Inflammatory macrophage treated with lipopolysaccharide for 1 hour (primary cell): ENCODE measurements at places on chromosomes 6 and 20.

- DNase-seq: no peak
Observed at GRCh38 chr6:13278991-13279390, 49.3 kb downstream of the TBC1D7 start.

DNA sequence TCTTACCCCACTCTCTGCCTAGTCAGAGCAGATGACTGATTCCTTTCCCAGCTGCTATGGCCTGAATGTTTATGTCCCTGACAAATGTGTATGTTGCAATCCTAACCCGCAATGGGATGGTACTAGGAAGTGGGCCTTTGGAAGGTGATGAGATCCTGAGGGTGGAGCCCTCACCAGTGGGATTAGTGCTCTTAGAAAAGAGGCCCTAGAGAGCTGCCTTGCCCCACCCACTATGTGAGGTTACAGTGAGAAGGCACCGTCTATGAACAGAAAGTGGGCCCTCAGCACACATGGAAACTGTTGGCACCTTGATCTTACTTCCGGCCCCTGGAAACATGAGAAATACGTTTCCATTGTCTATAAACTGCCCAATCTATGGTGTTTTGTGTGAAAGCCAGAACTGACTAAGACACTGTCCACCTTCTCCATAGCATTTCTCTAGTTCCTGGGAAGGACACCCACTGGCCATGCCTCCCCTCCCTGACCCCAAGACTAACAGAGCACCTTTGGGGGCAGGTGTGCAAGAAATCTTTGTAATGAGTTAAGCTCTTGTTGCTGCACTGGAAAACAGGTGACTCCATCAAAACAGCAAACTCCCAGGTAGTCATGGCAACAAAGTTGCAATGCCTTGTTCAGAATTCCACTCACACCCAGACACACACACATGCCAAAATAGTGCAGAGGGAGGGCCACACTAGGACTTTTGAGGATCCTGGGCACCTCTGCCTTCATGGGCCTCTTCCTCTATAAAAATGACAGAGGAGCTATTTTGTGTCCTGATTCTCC is 16.2 kb downstream of the GABRR2 start:
- DNase-seq: no peak

DNA sequence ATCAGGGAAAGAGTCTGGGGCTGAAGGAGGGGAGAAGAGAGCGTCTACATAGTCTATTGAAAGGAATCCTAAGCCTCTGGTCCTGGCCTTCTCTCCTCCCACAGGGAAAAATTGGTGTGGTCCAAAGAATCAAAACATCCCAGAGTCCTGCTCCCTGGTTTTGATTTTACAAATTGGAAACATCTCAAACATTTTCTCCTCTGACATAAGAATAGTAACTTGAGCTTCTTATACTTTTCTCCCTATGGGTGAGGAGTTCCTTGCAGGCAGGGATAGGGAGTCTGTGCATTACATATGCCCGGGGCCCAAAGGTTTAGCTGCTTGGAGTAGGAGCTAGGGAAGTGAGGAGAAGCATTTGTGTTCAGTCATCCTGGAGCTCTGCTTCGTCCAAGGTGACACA is 120.0 kb upstream of the GGTLC1 start:
- DNase-seq: no peak

DNA sequence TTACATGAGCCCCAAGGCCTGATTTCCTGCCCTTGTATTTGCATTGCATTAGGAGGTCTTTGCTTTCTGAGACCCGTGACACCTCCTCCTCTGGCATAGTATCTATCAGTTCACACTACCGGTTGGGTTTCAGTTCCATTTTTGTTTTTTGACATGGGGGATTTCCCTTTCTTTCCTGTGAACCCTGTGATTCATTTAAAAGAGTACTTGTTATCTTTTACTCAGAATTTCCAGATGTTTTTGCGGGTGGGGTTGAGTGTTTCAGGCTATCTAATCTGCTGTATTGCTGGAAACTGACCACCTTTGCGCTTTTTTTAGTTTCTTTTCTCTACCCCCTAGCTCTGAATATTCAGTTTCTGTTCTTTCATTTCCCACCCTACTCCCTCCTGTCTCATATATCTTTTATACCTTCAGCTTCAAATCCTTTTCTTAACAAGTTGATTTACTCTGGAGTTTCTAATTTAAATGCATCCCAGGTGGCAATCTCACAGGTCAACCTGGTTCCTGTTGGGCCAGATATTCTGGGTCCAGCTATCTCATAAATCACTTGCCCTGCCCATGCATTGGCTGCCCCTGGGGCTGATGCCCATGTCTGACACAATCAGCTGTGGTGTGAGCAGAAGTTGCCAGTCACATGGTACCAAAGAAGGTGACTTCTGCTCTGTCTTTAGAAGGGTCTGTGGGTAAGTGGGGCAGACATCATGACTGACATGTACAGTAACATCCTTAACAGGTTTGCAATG is 14.3 kb upstream of the NCOA3 start:
- DNase-seq: peak; percentile 84

DNA sequence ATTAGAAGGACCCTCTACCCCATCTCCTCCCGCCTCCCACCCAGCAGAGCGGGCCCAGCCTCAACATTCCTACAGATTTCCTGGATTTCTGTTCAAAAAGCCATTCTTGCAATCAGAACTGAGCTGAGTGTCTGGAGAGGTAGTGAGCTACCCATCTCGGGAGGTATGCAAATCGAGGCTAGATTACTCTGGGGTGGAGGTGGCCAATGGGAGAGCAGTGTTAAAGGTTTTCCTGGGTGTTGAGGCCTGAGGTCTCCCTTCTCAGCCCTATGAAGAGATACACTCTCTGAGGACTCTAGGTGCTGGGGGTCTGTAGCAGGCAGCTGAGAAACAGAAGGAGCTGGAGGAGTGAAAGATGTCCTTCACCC is 57.0 kb downstream of the CD40 start:
- no peak for DNase-seq

GRCh38 chr20:50305636-50306477 is 115.2 kb downstream of the CEBPB start:
- no peak for DNase-seq

- DNase-seq: no peak
Observed at GRCh38 chr20:4040283-4041179, 25.2 kb upstream of the RNF24 start.

GRCh38 chr6:43887340-43887858 is 117.4 kb downstream of the VEGFA start:
- DNase-seq: no peak

DNA sequence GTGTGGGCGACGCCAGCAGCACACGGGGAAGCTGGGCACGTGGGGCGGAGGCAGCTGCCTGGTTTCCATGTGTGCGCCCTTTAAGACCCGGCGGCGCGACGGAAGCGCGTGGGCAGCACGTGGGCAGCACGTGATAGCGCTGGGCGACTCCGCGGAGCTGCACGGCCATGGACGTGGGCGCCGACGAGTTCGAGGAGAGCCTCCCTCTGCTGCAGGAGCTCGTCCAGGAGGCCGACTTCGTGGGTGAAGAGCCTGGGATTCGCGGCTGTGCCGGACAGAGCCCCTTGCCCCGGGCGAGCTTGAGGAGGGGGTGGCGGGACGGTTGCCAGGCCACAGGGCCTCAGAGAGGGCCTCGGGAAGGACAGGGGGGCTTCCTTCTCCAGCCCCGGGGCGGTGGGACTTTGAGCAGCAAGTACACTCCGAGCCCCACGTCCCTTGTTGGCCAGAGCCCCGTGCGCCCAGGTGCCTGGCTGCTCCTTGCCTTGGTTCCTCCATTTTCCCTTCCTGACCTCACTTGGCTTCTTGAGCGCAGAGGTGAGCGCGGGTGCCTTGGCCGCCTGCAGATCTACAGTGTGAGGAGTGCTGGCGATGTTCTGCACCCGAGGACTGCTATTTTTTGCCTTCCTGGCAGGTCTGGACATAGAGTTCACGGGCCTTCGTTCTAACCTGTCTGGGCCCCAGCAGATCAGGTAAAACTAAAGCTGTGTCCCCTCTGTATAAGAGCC is at the start of gene PNLDC1:
TSS of gene PNLDC1 (plus strand) at position 136 of the 725 bp plus-strand sequence. CDS start at position 168, 32 bp downstream.
- no peak for DNase-seq

GRCh38 chr6:20885076-20885475 is 350.8 kb downstream of the CDKAL1 start:
- no peak for DNase-seq

DNA sequence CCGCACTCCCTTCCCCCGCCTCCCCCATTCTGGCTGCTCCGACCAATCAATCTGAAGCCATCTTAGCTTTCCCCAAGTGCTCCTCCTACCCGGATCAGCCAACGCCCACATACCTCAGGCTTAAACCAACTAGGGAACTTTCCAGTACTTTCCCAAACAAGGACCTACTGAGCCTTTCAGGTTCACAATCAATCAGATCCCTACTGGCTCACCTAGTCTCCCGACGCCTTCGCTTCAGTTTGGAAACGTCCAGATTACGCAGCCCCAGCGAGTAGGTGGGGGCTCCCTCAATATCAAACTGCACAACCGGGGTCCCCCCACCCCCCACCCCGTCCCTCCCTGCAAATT is 432 bp downstream of the HSPA1L start:
- DNase-seq: peak; percentile 100

DNA sequence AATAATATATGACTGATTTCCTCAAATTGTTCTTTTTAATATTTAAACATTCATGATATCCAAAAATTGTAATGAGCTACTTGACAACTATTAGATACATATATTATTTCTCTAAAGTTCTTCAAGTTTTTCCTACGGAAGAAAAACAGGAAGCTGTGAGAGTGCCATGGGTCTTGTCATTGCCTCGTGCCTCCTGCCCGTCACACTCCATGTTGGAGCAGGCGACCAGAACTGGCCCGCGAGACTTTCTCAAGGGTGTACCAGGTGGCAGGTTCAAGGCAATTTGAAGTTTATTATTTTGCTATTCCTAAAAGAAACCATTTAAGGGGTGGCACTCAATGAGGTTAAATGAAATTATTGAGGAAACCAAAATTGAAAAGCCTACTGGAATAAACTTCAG is 337.2 kb downstream of the HACE1 start:
- peak; percentile 21 for DNase-seq

DNA sequence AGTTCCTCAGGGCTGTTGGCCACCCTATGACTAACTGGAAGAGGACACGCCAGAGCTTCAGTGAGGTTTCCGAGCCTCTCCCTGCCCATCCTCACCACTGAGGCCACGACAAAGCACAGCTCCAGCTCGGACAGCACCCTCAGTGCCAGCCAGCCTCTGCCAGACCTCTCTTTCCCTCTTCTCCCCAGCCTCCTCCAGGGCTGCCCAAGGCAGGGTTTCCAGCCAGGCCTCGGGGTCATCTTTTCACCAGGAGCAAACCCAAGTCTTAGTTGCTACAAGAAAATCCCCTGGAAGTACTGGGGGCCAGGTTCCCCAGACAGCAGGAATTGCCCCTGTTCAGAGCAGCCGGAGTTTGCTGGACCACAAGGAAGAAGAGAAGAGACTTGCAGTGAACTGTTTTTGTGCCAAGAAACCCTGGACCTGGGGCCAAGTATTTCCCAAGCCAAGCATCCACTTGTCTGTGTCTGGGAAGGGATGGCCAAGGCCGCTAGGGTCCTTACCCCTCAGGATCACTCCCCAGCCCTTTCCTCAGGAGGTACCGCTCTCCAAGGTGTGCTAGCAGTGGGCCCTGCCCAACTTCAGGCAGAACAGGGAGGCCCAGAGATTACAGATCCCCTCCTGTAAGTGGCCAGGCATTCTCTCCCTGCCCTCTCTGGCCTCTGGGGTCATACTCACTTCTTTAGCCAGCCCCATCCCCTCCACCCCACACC is 41.6 kb downstream of the PLAGL2 start:
- no peak for DNase-seq

DNA sequence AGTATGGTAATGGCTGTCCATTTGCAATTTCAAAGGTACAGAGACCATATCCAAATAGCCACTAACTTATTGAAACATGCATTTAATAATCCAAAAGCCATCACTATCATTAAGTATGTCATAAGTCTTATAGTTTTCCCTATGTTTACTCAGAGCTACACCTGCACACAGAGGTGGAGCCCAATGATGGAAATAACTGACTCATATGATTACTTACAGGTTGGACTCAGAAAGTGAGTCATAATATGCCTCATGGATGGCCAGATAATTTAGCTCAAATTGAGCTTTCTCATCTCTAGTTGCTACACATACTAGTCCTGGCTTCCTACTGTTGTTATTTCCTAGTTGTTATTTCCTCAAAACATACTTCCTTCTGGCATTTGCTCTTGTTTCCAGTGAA is 104.4 kb upstream of the KHDRBS2 start:
- DNase-seq: no peak

DNA sequence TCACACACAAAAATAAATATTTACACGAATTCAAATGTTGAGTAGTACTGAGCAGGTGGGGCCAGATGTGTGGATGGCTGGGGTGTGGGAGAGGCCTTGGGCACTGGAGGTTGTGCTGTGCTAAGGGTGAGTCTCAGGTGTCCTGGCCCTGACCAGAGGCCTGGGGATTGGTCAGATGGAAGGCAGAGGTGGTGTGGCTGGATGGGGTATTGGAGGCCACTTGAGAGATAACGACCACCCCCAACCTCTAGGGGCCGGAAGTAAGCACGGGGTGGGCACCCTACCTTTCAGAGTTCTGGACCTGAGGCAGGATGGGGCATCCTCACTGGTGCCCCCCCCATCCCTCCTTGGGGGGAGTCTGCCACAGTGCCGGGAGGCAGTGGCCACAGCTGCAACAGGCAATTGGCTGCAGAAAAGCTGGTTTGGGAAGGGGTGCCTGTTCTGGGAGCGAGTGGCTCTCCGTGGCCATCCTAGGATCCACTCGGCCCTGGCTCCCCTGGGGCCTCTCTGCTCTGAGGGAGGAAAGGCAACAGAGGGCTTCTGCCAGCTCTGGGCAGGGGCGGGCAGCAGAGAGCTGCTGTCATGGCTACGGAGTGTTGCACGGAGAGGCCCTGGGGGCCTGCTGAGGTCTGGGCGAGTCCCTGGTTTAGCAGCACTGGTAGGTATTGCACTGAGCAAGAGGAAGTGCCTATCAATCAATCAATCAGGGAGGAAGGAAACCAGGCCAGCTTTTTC is 87.6 kb downstream of the ASXL1 start:
- DNase-seq: no peak

DNA sequence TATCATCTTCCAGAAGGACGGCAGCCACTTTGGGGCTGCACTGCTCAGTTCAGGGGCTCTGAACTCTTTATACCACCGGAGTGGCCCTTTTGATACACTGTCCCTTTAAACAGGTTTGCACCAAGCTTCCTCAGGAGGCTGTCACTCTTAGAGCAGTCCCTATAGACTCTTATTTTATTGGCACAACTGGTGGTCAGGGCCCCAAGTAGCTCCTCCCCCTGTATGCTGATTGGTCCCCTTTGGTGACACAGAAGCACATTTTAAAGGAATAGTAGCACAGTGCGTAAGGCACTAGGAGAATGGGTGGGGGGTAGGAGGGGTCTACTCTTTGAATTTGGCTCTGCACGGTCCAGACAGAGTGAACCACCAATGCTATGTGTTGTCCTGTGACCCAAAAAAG is 122.6 kb upstream of the MLN start:
- DNase-seq: no peak

- peak; percentile 47 for DNase-seq
Observed at GRCh38 chr20:4815628-4816027, 93.9 kb downstream of the PRND start.

DNA sequence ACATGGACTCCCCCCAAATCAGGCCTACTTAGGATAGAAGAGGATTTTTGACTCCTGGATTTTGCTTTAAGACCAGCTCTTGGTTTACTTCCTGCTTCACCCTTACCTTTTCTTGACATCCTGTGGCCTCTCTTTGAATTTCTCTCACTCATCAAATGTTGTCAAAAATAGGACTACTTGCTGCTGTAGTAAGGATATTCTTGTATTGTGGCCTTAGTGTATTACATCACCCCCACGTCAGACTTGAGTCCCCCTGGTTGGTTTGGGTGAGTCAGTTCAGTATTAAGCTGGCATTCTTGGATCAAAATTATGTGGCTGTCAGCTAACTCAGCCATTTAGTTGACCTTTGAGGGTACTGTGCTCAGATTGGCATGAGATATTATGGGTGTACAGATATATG is 1.1 kb downstream of the TPX2 start:
- peak; percentile 13 for DNase-seq
